ENCODE measurements at places on chromosomes 11 and 22.

DNA sequence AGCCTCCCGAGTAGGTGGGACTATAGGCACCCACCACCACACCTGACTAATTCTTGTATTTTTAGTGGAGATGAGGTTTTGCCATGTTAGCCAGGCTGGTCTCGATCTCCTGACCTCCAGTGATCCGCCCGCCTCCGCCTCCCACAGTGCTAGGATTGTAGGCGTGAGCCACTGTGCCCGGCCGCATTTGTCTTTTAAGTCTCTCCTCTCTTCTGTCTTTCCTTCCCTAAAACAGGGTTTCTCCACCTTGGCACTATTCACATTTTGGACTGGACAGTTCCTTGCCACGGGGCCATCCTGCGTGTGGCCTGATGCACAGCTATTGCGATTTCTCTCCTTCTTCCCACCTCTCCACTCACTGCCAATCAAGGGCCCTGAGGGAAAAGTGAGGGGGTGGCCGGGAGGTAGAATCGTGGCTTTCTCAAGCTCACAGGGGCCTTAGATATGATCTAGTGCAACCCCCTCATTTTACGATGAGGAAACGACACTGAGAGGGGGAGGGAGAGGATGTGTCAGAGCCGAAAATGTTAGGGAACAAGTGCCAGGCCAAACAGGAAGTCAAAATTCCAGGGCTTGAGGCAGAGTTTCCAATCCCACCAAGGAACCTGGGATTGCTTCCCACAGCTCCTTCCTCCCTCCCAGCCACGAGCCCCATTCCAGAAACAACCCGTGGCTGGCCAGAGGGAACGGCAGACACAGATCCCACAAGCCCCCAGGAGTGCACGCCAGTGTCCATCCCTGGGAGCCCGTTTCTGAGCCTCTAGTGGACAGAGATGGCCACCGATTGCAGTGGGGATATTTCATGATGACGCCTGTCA lies 21.2 kb downstream of the SCGB1A1 start:
- no peak for DNase-seq

DNA sequence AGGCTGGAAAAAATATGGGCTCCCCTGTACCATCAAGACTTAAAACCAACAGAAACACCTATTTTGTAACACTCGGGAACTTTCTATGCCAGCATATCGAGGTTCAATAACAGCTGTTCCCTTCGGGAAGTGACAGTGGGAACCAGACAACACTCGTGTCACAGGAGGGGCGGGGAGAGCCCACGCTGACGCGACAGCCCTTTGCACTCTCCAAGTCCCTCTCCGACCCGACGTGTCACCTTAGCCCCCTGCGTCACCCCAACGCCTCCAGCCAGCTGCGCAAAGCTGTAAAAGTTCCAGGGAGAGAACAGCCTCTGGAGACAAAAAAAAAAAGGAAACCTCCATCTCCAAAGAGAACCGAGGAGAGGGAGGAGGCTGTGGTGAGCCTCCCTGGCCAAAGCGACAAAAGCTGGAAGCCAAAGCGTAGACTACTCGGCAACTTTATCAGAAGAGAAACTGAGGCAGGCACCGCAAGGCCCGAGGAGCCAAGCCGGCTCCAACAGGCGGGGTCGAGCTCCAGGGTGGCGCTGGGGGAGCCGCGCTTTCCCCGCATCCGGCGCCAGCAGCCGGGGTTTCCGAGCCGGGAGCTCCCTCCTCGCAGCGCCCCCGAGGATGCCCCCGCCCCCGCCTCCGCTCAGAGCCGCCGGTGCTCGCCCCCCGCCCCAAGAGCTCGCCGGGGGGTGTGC lies 751 bp downstream of the ARFGAP3 start:
- no peak for DNase-seq

DNA sequence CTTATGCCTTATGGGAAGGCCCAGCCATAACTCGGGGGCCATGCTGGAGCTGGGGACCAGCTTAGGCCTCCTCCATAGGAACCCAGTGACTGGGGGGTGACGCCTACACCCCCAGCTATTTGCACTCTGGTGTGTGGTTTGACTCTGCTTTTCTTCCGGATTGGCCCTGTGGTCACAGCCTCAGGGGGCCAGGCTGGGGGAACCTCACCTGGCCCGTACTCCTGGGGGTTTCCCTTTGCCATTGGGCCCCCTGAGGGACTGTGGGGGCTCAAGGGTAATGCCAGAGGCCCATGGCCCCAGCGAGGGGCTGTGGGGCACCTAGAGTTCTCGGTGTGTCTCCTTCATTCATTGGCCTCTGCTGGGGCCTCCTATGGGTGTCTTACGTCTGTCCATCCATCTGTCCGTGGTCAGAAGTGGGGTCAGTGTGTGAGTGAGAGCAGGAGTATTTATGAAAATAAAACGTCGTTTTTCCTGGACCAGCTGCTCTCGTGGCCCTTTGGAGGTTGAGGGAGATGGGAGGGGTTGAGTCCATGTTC lies 6.3 kb upstream of the SH3BP1 start:
- no peak for DNase-seq

DNA sequence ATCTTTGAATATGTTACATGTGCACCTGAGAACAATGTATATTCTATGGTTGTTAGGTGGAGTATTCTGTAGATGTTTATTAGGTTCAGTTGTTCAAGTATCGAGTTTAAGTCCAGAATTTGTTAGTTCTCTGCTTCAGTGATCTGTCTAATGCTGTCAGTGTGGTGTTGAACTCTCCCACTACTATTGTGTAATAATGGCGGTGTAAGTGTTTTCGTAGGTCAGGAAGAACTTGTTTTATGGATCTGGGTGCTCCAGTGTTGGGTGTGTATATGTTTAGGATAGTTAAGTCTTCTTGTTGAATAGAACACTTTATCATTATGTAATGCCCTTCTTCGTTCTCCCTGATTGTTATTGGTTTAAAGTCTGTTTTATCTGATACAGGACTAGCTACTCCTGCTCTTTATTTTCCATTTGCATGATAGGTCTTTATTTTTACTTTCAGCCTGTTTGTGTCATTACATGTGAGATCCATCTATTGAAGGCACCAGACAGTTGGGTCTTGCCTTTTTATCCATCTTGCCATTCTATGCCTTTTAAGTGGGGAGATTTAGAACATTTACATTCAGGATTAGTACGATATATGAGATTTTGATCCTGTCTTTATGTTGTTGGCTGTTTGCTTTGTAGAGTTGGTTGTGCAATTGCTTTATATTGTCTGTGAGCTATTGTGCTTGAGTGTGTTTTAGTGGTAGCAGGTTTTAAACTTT lies 121.6 kb downstream of the DDX10 start:
- DNase-seq = no peak

- DNase-seq = no peak
Measured at GRCh38 chr11:122897606-122898210, 15.1 kb downstream of the JHY start.

DNA sequence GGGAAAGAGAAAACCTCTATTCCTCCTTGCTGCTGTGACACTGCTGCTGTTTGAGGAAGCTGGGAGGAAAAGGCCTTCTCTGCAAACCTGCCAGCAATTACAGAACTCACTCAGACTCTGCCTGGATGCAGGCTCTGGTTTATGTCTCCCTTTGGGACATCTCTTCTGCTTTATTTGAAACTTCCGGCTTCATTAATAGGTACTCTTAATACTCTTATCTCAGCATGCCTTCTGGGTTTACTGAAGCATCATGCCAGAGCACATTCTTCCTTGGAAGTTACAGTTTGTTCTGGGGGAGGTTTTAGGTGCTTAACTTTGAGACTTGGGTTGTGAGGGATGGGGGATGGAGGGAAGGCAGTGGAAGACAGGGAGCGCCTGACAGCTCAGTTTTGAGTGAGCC lies 79.9 kb downstream of the NAV2 start:
- DNase-seq = no peak

Measured in NCI-H2227 treated with DMSO at 0.1 percent for 48 hours (cell line).